Naive thymus-derived CD8-positive, alpha-beta T cell (primary cell): ENCODE measurements at places on chromosomes 5 and 9.
A peak's percentile ranks its signal among the peaks of the same experiment; 100 is the strongest.

DNA sequence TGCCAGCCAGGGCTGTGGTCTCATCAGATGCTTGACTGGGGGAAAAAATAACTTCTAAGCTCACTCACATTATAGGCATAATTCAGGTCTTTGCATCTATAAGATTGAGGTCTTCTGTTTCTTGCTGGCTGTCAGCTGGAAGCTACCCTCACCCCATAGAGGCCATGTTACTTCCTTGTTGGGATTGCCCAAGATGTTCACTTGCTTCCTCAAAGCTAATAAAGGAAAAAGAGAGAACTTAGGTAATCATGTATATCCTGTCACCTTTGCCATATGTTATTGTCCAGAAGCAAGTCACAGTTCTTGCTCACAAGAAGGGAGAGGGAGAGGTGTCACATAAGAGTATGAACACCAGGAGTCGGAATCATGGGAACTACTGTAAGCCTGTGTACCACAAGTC, 38.7 kb upstream of the ANKRD34B start:
- no peak overlapping the region for H3K4me3 ChIP-seq
- no peaks in the 10 kb centered on the region for H3K4me1 ChIP-seq
- no peaks in the 10 kb centered on the region for H3K36me3 ChIP-seq
- no peak overlapping the region for H3K27ac ChIP-seq
- no peaks in the 10 kb centered on the region for H3K27me3 ChIP-seq

DNA sequence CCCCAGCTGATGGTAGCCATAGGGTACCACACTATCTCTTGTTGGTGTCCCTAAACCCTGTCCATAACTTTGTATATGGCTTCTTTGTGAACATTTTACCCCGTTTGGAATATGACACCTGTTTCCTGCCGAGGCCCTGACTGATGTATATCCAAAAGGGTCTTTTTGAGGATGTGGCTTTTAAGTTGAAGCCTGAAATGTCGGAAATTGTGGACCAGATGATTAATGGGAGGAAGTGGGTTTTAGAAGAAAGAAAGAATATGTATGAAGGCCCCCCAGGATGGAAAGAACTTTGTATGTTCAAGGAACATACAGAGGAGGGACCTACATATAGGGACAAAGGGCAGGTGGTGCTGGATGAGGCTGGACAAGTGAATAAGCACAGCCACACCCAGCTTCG, 16.7 kb upstream of the TNFSF8 start:
- DNase-seq = no peak
- no peaks in the 10 kb centered on the region for H3K27me3 ChIP-seq
- peaks cover 7% of the 10 kb centered on the region for H3K4me1 ChIP-seq
- H3K36me3 ChIP-seq = no peaks in the 10 kb centered on the region
- no peak overlapping the region for H3K4me3 ChIP-seq
- no peak overlapping the region for H3K27ac ChIP-seq

- H3K4me1 ChIP-seq = peaks cover 14% of the 10 kb centered on the region
- no peak overlapping the region for H3K27ac ChIP-seq
- DNase-seq = no peak
- H3K36me3 ChIP-seq = peaks cover 69% of the 10 kb centered on the region
- no peak overlapping the region for H3K4me3 ChIP-seq
These were observed 5.3 kb downstream of the NSA2 start for GRCh38 chr5:74772359-74772758.

- peaks cover 9% of the 10 kb centered on the region for H3K27me3 ChIP-seq
- H3K27ac ChIP-seq = no peak overlapping the region
- no peaks in the 10 kb centered on the region for H3K36me3 ChIP-seq
- no peak for DNase-seq
These were observed 130.4 kb downstream of the OLFM1 start for GRCh38 chr9:135217836-135218235.

DNA sequence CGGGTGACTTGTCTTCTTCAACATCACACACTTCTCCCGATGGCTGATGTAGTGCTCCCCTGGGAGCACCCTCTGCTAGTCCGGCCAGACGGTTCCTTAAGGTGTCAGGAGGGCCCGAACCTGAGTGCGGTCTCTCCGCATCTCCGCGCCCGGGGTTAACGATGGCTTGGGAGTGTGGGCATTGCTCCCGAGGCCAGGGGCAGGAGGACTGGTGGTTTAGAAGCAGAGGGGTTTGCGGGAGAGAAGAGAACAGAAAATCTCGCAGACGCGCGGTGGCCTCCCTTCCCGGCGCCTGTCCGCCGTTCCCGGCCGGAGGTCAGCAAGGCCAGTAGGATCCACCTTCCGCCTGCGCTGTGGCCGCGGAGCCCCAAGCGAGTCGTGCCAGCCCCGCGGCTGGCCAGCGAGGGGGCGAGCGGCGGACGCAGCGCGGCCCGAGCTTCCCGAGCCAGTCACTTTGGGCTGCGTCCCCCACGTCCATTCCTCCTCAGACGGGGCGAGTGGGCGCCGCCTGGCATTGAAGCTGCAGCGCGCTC, 700 bp downstream of the CDO1 start:
- peak overlapping the region; percentile 71 for H3K4me3 ChIP-seq
- peaks cover 51% of the 10 kb centered on the region for H3K27me3 ChIP-seq
- DNase-seq = no peak
- H3K4me1 ChIP-seq = peaks cover 17% of the 10 kb centered on the region
- H3K36me3 ChIP-seq = no peaks in the 10 kb centered on the region

DNA sequence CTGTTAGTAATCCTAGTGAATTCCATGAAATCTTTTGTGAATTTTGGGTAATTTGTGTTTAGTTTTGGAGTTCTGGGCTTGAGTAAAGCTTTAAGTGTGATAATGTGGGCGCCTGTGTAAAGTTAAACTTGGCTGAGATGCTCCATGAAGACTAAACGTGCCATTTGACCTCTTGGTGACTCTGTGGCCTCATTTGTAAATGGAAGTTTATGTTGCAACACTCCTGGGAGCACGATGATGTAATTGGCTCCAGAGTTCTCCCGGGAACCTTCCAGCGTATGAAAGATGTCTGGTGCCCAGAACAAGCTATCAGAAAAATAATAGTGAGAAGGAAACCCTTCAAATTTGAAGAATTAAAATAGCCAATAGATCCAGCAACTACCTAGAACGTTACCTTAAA, 981.2 kb downstream of the TLE4 start:
- no peak overlapping the region for H3K4me3 ChIP-seq
- H3K36me3 ChIP-seq = no peaks in the 10 kb centered on the region
- no peak for DNase-seq
- H3K27me3 ChIP-seq = no peaks in the 10 kb centered on the region
- H3K4me1 ChIP-seq = no peaks in the 10 kb centered on the region
- H3K27ac ChIP-seq = no peak overlapping the region

DNA sequence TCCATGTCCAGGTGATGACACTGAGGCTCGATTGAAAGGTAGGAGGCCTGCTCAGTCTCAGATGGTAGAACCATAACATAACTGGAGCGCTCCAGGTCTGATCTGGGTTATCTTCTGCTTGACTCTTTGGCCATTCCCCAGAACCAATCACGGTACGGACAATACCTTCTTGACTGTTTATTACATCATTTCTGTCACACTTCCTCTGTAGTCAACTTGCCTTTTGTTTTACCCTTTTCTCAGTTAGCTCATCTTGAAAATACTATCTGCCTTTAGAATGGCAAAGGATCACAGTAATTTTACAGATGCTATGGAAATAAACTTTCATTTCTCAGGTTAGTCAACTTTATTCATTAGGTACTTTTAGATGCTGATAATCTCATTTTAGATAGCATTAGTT, 22.4 kb downstream of the GLRA1 start:
- H3K36me3 ChIP-seq = no peaks in the 10 kb centered on the region
- H3K4me3 ChIP-seq = no peak overlapping the region
- DNase-seq = no peak
- H3K4me1 ChIP-seq = no peaks in the 10 kb centered on the region
- H3K27ac ChIP-seq = no peak overlapping the region

DNA sequence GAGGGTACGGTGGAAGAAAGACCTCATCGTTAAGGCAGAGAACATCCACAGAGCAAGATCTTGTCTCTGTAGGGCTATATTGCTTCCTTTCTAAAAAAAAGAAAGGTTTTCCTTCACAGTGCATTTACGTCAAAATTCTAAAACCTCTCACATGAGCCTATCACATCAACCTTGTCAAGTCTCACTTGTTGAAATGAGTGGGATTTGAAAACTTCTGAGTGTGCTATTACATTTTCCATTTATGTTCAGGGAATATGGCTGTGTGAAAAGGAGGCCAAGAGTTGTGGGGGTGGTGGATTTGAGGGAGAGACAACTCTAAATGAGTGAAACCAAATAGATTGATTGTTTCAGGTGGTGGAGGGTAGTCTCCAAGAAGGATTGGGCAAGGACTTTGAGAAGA, 147.1 kb upstream of the MPDZ start:
- no peaks in the 10 kb centered on the region for H3K36me3 ChIP-seq
- no peaks in the 10 kb centered on the region for H3K27me3 ChIP-seq
- H3K4me3 ChIP-seq = no peak overlapping the region
- no peak overlapping the region for H3K27ac ChIP-seq
- H3K4me1 ChIP-seq = no peaks in the 10 kb centered on the region

GRCh38 chr9:95855961-95856360, 19.5 kb upstream of the ERCC6L2 start:
- no peak for DNase-seq
- H3K27ac ChIP-seq = no peak overlapping the region
- peaks cover 21% of the 10 kb centered on the region for H3K4me1 ChIP-seq

DNA sequence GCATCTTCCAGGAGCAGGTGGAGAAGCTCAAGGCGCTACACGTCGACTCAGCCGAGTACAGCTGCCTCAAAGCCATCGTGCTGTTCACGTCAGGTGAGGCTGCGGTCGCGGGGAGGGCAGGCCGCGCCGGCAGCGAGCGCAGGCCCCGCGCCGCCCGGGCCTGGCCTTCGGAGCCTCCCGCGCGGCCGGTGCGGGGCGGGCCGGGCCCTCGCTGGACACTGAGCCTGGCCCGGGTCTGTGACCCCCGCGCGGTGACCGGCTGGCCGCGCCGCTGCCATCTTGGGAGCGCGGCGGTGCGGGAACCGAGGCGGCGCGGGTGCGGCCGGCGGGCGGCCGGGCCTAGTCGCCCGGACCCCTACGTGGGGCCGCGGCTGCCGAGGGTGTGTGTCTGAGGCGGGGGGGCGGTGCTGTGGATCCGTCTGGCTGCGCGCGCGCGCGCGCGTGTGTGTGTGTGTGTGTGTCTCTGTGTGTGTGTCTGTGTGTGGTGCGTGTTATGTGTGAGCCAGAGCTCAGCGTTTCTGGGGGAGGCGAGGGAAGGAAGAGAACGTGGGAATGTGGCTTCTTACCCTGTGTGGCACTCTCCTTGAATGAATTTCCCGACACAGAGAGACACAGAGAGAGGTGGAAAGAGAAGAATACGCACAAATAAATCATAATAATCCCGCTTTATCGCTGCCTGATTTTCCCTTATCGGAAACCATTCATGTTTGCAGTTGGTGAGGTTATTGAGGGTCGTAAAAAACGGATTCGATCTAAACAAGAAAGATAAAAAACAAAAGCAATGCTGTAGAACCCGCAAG, 5.5 kb downstream of the NR2F1 start:
- H3K4me1 ChIP-seq = peaks cover 22% of the 10 kb centered on the region
- peak overlapping the region; percentile 75 for H3K27ac ChIP-seq
- H3K4me3 ChIP-seq = peak overlapping the region; percentile 59
- peaks cover 12% of the 10 kb centered on the region for H3K36me3 ChIP-seq

DNA sequence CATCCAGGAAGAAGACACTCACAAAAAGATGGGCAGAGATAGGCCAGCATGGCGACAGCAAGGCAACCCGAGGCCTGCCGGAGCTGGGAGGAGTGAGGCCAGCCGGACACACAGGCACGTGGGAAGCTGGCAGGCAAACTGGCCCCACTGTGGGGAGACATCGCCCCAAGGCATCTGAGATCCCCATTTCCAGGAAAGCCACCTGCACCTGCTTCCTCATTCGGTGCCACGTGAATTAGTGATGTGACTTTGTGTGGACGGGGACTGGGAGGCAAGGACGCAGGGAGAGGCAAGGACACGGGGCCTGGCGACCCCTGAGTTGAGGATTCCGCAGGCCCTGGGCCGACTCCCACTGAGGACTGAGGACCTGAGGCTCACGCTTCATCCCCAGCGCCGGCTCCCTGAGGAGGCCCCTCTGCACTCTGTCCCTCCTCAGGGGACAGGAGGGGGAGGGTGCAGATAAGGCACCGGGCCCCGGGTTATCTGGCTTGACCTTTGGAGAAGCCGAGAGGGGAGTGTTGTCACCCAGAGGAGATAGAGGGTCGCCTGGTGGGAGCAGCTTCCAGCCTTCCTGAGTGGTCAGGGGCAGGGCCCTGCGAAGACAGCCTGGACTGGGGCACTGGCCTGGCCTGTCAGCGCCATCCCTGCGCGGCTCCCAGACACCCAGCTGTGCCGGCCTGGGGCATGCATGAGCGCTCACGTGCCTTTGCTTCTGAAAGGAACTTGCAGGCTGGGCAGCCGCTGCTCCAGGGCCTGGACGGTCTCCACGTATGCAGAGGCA, 39.7 kb downstream of the NDUFS6 start:
- no peak overlapping the region for H3K27ac ChIP-seq
- DNase-seq = no peak
- H3K4me3 ChIP-seq = no peak overlapping the region
- no peaks in the 10 kb centered on the region for H3K36me3 ChIP-seq
- H3K4me1 ChIP-seq = no peaks in the 10 kb centered on the region

DNA sequence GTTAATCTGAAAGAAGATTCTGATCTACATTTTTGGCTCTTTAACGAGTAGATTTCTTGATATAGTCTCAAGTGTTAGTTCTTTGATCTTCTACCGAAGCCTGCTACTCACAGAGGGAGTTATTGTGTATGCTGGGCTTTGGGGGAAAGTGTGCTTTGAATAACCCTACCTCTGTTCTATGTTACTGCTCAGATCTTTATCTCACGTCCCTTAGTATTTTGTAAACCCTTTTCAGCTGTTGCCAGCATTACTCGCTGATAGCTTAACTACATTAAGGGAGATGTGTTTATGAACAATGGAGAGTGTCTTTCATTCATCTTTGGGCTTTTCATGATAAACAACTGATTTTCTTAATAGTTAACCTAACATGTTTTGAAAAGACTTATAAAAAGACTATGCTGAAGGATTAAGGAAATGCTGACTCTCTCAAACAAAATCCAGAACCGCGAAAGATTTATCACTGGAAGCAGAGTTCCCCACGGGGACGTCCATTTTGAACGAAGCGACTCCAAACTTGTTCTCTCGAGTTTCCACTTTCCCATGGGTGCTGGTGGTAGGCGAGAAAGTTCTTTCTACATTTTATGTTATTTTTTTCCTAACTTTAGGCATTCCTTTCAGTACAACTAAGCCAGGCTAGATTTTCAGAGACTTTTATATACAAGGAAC, 27.9 kb upstream of the ALDH1A1 start:
- no peaks in the 10 kb centered on the region for H3K36me3 ChIP-seq
- DNase-seq = no peak
- no peaks in the 10 kb centered on the region for H3K4me1 ChIP-seq
- H3K27ac ChIP-seq = no peak overlapping the region
- peaks cover 4% of the 10 kb centered on the region for H3K27me3 ChIP-seq

- no peaks in the 10 kb centered on the region for H3K4me1 ChIP-seq
- H3K4me3 ChIP-seq = no peak overlapping the region
- H3K27me3 ChIP-seq = peaks cover 14% of the 10 kb centered on the region
These were observed 216.9 kb downstream of the CD180 start for GRCh38 chr5:66979738-66980137.

DNA sequence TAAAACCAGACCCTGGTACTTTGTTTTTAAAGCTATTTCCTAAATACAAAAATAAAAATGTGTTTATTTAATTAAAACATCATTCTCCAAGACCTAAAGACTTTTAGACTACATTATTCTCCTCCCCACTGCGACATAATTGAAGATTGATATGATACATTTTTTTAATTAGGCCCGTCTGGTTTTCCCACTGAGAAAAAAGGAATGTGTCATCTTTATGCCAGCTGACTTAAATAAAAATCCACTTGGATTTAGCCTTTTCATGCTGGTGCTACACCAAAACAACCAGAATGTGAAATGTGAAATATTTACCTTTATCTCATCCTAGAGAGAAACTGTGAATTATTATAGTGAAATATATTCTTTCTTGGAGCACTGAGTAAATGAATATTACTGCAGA, 155.5 kb upstream of the PPP1R2B start:
- H3K4me1 ChIP-seq = no peaks in the 10 kb centered on the region
- peaks cover 8% of the 10 kb centered on the region for H3K27me3 ChIP-seq
- H3K27ac ChIP-seq = no peak overlapping the region
- H3K4me3 ChIP-seq = no peak overlapping the region
